NCI-H2107 (cell line): ENCODE measurements at places on chromosomes 1 and 21.

DNA sequence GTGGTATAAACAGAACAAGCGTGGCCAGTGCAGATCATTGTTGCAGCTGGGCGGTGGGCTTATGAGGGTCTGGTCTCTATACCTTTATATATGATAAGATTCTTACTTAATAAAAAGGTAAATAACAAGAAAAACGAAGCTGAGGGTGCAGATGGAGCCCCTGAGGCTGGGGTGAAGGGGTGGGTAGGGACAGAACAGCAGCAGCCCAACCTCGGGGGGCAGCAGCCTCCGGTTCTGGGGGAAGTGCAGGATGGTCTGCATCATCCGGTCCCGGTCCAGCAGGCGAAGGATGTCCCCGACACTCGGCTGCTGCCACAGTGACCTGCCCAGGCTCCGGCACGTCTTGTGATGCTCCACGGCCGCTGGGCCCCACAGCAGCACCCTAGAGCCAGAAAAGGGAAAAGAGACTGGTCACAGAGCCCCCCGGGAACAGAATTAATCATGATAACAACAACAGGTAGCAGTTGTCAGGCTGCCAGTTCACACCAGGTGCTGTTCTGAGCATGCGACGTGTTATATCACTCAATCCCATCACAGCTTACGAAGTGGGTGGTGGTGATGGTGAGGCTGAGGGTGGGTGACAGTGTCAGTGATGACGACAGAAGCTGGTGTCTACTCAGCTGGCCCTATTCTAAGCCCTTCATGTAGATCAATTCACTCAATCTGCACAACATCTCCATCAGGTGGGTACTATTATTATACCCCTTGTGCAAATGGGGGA is 35.5 kb downstream of the MRAP start:
- no peak for DNase-seq

DNA sequence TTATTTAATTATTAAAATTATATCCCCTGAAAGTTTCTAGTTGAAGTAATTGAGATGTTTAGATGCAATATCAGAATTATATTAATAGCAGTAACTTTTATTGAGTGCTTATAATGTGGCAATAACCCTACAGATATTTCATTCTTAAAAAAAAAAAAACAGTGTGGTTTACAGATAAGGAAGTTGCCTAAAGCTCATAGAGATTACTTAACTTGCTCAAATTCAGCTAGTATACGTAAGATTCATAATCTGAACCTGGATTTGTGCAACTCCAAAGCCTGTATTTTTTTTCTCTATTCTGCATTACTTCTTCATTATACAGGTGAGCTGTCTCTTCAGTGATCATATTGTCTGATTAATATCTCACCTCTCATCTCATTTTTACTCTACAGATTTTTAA is 156.0 kb upstream of the PTBP2 start:
- DNase-seq, result no peak

DNA sequence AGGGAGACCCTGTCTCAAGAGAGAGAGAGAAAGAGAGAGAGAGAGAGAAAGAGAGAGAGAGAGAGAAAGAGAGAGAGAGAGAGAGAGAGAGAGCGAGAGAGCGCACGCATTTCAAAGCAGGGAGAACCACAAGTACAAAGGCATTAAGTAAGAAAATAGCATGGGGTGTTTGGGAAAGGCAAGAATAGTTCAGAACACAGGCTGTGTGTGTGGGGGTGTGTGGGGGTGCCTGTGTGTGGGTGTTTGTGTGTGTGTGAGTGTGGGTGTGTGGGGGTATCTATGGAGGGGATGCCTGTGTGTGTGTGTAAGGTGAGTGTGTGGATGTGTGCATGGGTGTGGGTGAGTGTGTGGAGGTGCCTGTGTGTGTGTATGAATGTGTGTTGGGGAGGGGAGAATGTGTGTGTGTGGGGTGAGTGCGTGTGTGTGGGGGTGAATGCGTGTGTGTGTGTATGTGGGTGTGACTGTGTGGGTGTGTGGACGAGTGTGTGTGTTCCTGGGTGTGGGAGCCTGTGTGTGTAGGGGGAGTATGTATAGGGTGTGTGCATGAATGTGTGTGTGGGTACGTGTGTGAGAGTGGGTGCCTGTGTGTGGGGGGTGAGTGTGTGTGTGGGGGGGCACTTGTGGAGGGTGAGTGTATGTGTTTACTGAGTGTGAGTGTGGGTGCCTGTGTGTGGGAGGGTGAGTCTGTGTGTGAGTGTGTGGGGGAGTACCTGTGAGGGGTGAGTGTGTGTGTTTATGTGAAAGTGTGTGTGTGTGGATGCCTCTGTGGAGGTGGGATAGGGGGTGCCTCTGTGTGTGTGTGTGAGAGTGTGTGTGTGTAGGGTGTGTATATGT is 19.1 kb upstream of the HDAC1 start:
- no peak for DNase-seq

DNA sequence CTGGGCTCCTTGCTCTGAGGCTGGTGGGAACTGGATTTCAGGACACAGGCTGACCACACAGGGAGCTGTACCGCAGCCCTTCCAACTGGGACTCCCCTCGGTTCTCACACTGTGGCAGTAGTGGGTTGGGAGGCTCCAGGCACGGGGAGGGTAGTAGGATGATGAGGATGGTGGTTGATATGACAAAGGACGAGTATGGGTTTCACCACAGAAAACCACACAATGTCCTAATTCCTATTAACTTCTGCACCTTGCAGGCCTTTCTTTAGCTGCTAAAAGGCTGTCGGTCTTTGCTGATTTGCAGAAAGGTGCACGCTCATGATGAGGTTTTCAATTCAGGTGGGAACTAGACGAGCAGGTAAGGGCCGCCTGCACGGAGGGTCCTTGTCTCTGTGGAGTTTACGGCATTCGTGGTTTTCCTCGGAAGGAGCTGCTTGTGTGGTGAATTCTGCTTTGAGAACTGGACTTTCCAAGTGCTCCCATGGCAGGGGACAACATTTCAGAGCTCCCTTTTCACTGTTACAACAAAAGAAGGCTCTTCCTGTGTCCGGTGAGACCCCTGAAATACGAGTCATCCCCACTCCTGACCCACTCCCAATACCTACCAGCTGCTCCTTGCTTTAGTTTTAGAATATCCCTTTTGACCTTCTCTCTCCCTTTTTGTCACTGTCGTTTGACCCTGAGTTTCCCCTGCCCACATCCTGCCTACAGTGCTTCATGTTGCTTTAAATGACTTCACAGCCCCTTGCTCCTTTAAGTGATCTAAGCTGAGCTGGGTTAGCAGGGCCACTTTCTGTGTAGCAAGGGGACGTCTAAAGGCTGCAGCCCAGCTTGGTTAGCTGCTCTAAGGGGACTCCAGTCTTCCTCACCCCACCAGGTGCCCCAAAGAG is 125.1 kb downstream of the MRPS6 start:
- DNase-seq, result no peak

DNA sequence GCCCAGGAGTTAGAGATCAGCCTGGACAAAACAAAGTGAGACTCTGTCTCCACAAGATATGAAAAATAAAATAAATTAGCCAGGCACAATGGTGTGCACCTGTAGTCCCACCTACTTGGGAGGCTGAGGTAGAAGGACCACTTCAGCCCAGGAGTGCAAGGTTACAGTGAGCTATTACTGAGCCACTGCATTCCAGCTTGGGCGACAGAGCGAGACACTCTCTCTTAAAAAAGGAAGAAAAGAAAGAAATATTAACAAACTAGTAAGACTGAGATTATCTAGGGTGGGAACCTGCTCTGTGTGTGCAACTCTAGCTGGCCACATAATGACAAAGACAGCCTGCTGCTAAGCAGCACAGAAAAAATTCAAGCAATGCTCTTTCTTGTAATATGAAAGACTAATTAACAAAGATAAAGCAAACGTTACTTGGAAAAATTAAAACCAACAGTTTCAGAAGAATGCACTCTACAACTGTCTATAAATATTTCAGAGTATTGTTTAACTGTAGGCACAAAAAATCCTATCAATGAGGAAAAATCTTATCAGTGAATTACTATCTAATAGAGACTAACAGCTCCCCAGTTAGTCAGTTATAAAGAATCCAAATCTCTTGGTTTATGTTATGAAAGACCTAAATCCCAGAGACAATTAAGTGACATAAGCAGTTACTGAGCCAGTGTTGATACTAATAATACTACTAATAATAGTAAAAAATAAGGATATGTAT is 74.5 kb downstream of the ENAH start:
- DNase-seq, result no peak

DNA sequence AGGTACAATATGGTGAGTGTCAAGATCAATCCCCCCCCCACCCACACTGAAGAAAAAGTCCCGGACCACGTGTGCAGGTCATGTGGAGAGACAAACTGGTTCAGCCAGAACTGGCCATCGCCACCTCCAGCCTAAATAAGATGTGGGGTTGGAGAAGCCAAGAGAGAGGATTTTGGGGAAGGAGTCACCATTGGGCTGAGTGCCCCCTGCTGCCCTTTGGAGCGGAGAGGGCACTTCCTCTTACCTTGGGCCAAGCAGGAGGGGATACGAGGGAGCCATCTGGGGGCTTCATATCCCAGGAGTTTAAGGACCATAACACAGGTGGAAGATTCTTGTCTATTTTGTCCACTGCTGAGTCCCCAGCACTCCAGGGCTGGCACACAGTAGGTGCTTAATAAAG is 2.6 kb upstream of the TNFRSF1B start:
- no peak for DNase-seq

- no peak for DNase-seq
These were observed 7.1 kb upstream of the DDX59 start for GRCh38 chr1:200676829-200677228.

DNA sequence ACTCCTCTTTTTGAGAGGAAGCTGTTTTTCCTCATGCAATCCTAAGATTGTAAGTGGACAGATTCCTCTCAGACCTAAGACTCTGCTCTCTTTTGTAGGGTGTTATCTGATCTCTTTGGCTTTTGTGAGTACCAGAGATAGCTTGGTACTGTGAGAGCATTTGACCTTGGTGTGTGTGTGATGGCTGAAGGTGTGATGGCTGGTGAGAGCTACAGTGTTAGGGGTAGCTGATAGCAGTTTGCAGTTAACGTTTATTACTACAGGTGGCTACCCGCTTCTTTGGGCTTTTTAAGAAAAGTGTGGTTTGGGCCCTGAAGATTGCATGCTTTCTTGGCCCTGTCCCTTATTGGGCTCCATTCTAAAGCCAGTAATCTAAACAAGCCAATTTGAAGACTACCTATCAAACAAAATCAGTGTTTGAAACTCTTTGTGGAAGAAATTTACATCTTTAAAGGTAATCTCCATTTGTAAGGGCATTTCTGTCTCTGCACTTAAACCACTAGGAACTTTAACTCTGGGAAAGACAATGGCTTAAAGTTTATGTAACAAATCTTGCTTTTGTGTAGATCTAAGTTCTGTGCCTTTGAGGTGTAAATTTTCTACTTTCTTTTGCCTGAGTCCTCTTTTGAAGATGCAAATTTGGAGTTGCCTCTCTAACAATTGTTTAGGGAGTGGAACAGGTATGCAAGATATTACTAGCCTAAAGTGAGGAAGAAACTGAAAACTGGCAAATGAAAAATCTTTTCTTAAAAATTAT is 85.3 kb upstream of the SERBP1 start:
- no peak for DNase-seq

- DNase-seq, result no peak
These were observed 124.7 kb downstream of the RYR2 start for GRCh38 chr1:237166593-237167101.

DNA sequence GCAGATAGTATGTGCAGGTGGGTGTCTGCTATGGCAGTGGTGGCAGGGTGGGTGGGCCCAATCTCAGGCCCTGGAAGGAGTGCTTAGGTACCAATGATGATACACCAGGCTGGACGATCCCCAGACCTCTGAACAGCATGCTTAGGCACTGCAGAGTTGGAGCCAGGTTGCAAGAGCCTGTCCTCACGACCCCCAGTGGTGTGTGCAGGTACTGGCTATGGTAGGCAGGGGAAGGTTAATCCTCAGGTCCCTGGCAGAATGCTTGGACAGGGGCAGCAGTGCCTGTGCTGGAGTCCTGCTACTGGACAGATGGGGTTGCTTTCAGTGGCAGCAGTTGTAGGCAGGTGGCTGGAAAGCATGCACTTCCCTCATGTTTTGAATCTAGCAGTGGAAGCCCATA is 100.5 kb upstream of the NEK7 start:
- no peak for DNase-seq

- no peak for DNase-seq
These were observed 7.6 kb downstream of the MEX3A start for GRCh38 chr1:156074661-156075060.

GRCh38 chr1:5903680-5904079 is 88.5 kb downstream of the NPHP4 start:
- no peak for DNase-seq

- no peak for DNase-seq
These were observed 567.6 kb downstream of the MRPL39 start for GRCh38 chr21:25039461-25040380.

DNA sequence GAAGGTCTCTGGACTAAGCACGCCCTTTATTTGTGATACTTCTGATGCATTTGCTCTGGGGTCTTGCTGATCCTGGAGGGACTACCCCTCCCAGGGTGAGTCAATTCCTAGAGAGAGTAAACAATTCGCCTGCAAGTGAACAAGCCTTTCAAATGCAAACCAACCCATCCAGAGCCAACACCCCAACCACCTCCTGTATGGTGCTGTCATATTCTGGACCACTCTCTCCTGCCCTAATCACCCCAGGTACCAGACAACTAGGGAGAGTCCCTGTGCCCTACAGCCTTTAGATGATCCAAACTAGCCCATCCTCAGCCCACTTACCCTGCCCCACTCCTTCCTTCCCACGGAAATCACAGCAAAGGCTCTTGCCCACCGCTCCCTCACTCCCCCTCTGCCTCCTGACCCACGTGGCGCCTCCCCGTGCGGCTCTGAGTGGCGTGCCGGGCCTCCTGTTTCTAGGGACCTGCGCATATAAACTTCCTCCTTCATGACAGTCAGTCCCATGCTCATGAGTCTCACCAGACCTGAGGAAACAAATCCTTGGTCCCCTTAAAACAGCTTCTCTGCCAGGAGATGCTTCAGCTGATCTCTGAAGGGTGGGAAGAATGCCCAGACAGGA is 37.2 kb downstream of the ACTA1 start:
- DNase-seq, result no peak

DNA sequence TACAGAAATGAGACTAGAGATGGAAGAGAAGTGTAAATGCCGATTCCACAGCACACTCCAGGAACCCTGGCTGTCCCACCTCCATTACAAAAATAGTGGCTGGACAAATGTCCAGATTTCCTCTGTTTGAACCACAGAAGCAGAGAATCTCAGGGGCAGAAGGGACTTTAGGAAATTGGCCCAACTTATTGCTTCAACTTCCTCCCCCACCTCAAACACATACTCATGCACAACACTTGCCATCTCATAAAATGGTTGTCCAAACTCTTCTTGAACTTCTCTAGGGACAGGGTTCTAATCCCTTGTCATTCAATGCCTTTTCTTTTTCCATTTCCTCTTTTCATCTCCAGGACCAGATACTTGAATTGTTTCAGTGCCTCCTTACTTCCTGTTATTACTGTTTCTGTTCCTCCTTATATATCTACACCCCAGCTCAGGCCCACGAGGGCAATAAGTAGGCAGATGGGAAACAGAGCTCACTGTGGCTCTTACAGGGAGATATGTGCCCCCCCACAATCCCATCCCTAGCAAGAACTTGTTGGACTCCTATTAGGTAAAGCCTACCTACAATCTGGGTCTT is 8.5 kb upstream of the B4GALT3 start:
- no peak for DNase-seq
